Fibroblast of lung (primary cell): ENCODE measurements at places on chromosomes 7 and 10. TPM values are rescaled to one million over a fixed set of nuclear protein-coding genes. Genes with fewer than 3 reads are reported as not detected.

DNA sequence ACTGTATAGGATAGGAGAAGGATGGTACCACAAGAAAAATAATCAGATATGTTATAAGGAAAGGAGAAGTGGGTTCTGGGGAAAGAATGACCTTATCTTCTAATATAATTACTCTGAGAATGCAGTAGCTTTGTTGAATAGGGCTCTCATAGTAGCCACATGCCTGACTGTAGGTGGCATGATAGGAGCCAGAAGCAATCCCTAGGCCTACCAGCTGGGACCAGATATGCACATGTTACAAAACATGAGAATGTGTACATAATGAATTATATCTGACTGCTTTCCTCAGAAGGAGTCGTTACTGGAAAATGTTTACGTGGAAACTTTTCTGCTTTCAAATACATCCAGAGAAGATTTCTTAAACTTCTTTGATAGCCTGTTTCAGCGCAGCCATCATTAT lies 53.2 kb upstream of the FAM3C start:
- peak; percentile 27 for DNase-seq

The CDK14 gene
- total RNA-seq: 36.0 and 41.1 TPM in 2 replicates

The TAS2R60 gene
- not detected in 2 replicates for total RNA-seq

The UTF1 gene
- not detected in 2 replicates for total RNA-seq

GRCh38 chr7:21920936-21921335 lies 24.8 kb downstream of the CDCA7L start:
- DNase-seq: no peak

DNA sequence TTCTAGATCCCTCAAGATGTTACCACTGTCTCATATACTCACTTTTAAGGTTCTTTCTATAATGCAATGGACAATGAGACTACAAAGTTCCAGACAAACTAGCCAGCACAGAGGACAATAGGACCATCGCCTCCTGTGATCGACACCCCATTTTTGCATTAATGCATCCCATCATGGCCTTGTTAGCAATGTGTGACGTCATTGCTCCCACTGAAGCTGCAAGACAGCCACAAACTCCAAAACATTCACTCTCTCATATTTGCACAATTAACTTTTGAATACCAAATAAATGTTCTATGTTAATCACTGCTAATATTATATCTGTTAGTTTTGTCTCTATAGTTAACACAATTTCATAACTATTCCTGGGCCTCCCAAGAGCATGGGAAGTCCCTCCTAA lies 88.8 kb upstream of the TMEM72 start:
- no peak for DNase-seq

DNA sequence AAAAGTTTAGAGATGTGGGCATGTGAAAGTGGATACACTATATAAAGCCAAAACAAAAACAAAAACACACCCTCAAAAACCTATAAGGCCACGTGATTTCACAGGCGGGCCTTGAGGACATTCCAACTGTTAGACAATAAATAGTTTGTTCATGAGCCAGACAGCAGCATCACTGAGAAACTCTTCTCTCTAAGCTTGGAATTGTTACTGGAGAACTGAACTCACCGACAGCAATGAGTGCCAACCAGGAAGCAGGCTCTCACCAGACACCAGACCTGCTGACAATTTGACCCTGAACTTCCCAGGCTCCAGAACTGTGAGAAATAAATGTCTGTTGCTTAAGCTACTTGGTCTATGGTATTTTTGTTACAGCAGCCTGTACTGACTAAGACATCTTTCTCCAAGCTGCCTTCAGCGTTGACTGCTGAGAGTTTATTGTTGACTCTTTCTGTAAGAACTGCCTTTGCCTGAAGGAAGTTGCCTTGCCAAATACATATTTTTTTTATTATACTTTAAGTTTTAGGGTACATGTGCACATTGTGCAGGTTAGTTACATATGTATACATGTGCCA lies 107.5 kb downstream of the EPDR1 start:
- DNase-seq: no peak

GRCh38 chr10:91628383-91628782 lies 4.5 kb downstream of the PPP1R3C start:
- no peak for DNase-seq
